Retina (tissue), 1 donor: ENCODE measurements at places on chromosomes 12 and 14.

DNA sequence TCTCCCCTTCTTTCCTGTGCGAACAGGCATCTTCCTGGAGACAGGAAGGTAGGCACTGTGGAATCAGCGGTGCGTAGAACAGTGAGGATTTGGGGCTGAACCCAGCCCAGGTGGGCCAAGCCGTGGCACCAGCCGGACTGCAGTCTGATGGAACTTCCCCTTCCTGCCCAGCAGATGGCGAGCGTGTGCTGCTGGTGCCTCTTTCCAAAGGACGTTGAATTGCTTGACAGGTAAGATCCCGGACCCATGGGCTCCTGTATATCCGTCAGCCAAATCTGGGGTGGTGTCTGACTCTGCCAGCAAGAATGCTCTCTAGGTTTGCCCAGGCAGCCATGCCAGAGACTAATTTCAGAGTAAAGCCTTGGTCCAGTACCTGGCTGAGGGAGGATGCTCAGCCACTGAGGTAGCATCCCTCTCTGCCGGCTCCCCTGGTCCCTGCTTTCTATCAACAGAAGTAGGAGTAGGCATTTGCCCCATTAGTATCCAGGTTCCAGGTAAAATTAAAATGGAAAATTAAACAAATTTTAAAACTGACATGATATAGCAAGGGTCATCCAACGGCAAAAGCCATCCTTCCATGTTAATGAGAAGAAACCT lies 21.1 kb upstream of the KCNA5 start:
- peak; percentile 71 for DNase-seq

- no peak for DNase-seq
These were observed 3.5 kb upstream of the HIGD1C start for GRCh38 chr12:50948798-50949197.

DNA sequence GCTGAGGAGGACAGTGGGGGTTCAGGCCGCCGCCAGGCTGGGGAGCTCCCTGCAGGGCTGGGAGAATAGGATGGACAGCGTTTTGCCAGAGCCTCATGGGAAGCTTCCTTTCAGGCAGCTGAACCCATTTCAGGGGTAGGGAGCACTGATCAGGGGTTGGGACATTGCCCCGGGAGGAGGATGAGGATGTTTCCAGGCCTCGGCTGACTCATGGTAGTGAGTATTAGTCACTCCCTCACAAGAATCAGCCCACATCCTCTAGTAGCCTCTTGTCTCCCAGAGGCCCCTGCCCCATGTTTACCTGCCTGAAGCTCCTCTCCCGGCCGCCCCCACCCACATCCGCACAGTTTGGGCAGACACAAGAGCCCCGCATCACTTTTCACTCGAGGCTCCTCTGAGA lies 89.8 kb downstream of the ZFP36L1 start:
- DNase-seq = no peak

- no peak for DNase-seq
These were observed 145.6 kb upstream of the SEL1L start for GRCh38 chr14:81679226-81679625.

DNA sequence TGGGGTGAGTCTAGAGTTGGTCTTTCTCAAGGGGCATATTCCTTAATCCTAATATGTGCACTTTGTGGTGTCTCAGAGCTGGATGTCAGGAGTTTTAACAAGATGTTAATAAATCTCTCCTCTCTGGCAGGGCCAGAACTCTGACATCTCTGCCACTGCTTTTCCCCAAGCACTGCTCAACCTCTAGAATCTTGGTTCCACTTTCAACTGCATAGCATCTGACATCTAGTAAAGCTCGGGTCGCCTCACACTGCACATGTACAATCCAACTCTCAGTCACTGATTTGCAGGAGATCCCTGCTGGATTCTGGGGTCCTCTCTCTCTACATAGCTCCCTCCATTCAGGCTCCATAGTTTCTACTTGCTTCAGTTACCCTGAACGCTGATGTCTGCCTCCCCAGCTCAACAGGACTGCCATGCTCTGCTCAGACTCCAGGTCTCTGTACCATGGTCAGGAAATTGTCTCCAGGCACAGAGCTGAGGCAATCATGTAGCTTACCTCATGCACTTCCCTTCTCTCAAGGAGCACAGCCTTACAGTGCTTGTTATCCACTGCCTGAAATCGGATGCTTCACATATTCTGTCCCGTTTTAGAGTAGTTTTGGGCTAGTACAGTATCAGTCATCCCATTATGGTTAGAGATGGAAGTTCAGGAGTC lies 1.6 kb downstream of the PTCSC3 start:
- DNase-seq = no peak

DNA sequence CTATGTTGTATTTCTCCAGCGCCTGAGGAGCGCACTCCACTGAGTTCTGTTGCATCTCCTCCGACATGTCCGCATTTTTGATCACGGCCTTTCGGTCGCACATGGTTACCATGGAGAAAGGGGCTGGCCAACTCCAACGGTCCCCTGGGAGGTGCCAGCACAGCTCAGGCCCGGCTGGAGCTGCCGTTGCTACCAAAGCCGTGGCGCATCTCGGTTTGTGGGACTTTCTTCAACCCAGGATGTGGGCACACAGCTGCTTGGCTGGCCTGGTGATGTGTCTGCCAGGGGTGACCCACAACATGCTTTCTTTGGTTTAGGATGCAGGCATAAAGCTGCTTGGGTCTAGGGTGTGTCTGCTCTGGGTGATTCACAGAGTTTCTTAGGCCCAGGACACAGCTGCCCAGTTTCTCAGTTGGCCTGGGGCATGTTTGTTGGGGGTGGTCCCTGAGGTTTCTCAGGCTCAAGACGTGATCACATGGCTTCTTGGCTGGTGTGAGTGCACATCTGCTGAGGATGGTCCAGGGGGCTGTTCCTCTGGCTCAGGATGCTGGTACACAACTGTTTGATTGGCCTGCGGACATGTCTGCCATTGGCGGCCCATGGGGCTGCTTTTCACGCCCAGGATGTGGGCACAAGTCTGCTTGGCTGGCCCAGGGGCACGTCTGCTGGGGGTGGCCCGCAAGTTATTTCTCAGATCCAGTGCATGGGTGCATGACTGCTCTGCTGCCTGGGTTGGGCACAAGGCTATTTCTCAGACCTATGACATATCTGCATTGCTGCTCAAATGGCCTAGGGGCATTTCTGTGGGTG lies 25.9 kb upstream of the GTF2A1 start:
- peak; percentile 31 for DNase-seq
